Psoas muscle (tissue), 8 donors: ENCODE measurements at places on chromosomes 13 and 19. TPM values are rescaled to one million over a fixed set of nuclear protein-coding genes. Genes with fewer than 3 reads are reported as not detected.

DNA sequence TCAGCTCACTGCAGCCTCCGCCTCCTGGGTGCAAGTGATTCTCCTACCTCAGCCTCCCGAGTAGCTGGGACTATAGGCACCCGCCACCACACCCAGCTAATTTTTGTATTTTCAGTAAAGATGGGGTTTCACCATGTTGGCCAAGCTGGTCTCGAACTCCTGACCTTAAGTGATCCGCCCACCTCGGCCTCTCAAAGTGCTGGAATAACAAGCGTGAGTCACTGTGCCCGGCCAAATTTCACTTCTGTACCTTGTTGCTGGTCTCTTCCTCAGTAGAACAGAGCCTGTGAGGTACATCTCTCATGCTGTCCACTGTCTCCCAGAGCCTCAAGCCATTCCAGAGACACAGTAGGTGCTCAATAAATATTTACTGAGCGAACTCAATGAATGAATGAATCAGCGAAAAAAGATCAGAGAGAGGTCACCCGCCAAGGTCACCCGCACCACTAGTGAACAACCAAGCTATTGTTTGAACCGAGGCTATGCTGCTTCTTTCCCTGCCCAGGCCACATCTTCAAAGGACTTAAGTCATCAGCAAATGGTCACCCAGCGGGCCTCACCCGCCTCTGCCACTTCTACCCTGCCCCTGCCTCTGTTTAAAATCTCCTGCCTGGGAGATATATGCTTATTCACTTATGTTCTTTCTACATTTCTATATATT is 9.3 kb downstream of the TMEM143 start:
- DNase-seq, result no peak

- DNase-seq, result no peak
Observed at GRCh38 chr13:113918981-113919701, 54.7 kb downstream of the C13orf46 start.

Gene ELANE
- total RNA-seq, result not detected

DNA sequence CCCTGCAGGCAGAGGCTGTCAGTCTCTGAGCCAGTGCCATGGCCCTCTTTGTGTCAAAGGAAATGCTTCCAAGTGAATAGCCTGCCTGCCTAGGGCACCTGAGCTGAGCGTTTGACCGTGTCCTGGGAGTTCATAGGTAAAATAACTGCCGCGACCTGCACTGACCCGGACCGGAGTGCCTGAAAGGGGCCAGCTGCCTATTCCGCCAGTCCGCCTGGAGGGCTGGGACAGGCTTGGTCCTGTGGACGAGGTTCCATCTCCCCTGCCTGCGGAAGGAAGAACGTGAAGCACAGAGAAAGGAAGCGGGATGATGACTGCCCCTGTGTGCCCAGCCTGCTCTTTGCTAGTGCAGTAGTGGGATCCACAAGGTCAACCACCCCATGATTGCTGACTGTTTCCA is 17.5 kb upstream of the ZNF492 start:
- no peak for DNase-seq

- no peak for DNase-seq
Observed at GRCh38 chr13:112343591-112343990, 32.6 kb upstream of the SPACA7 start.

Gene PEG3
- total RNA-seq, result 0.88 TPM

Gene TLE2
- total RNA-seq, result 42.5 TPM

DNA sequence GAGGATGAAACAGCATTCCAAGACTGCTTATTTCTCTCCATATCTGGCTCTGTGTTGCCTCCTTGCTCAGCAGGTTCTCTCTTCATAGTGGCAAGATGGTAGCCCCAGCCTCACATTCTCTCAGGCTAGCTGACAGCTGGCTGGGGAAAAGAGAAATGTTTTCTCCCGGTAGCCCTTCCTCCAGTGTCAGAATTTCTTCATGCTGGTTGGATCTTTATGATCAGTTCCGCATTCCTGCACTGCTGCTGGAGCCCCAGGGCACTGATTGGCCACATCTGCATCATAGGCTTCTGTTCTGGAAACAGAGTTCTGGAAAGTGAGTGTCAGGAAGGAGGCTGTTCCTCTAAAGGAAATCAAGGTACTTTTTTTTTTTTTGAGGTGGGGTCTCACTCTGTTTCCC is 24.6 kb downstream of the POP4 start:
- DNase-seq, result no peak

Gene MYBPC2
- total RNA-seq, result 699 TPM

DNA sequence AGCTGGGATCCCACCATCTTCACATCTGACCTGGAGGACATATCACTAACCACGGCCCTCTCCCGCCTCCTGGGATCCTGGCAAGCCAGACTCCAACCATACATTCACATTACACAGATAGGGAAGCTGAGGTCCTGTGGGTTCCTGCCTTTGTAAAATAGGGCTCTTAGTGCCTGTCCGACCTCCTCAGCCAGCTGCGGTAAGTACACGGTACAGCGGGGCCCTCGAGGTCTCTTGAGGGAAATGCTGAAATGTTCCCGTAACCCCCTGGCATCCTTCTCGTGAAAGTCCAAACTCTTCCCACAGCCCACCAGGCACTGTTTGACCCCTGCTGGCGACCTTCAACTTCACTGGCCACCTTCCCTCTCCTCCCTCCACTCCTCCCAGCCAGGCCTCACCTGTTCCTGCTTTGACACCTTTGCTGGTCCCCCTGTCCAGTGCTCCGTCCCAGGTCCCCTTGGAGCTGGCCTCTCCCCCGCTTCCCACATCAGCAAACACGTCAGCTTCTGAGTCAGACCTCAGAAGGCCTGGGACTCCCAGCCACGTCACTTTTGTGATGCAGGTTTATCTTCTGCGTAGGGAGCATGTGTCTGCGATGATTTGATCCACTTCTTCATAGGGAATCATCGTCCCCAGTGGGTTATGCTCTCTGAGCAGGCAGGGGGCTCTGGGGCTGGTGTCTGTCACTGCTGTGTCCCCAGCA is 8.8 kb upstream of the GNG7 start:
- no peak for DNase-seq

GRCh38 chr19:5867201-5868136 is 2.9 kb downstream of the FUT5 start:
- DNase-seq, result no peak

DNA sequence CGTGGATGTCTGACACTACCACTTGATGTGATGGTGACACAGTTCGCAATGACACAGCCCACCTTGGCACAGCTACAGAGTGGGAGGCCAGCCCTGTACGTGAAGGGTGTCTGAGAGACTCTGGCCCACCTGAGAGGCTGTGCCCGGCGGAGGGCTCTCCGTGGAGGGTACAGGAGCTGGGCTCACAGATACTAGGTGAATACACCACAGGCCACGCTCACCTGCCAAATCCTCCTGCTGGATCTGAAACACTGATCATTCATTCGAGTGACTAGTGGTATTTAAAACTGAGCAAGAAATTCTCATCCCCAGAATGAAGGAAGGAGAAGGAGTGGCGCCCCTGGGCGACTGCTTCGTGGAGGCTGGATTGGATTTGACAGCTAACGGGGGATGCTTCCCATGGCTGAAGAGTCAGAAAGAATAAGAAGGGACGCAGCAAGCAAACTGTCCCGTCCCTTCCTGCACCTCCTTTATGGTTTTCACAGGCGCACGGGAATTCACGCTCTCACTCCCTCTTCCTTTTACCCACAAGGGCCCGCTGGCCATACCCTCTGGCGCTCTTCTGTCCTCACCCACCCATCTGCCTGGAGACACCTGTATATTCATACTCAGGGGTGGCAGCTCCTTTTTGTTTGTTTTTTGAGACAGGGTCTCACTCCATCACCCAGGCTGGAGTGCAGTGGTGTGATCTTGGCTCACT is 25.0 kb downstream of the CEBPG start:
- DNase-seq, result no peak

Gene USHBP1
- total RNA-seq, result 3.0 TPM

DNA sequence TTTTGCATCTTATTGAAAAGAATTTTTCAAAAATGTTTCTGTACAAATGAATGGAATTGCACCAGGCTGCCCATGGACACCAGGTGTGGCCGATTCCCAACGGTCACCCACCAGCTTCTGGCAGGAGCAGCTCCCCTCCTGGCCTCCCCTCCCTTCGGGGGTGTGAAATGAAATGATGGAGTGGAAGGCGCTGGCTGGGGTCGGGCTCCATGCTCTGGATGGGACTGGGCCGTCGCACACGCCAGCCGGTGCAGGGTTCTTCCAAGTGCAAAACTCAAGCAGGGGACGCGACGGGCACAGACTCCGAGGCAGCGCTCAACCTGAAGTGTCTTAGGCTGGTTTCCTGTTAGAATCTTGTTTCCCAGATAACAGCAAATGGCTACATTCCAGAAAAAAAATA is 21.9 kb downstream of the C19orf44 start:
- no peak for DNase-seq

- DNase-seq, result no peak
Observed at GRCh38 chr13:51562011-51562671, 22.1 kb upstream of the WDFY2 start.

DNA sequence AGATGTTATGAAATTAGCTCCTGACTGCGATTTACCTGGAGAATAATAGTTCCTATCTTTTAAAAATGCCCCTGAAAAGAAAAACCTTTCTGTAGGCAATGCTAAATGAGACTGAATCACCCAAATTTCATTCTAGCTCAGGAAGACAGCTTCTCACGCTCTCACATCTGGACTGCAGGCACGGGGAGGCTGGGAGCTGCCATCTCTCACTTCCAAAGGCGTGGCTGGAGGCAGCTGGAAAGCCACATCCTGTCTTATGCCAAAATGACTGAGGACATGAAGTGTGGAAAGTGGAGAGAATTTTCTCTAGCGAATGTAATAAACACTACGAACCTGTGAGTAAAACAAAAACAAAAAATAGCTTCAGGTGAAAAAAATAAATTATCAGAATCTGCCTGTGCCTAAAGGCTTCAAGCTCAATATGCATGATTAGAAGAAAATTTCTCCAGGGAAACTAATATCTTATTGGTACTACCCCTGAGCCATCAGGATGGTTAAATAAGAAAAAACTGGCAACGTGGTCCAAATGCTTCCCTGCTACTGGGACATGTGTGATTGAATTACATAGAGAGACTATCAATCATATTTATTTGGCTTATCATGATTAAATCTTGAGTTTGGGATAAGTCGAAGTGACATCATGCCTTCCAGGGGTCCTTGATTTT is 58.1 kb upstream of the UBL3 start:
- DNase-seq, result peak; percentile 49

GRCh38 chr19:58559275-58560006 is 1.0 kb upstream of the UBE2M start:
- peak; percentile 94 for DNase-seq

Gene CBY2
- total RNA-seq, result not detected

- DNase-seq, result no peak
Observed at GRCh38 chr13:22211876-22212275, 541.0 kb downstream of the FGF9 start.

- DNase-seq, result no peak
Observed at GRCh38 chr13:100510208-100510957, 78.2 kb downstream of the GGACT start.

Gene CABP5
- not detected for total RNA-seq

DNA sequence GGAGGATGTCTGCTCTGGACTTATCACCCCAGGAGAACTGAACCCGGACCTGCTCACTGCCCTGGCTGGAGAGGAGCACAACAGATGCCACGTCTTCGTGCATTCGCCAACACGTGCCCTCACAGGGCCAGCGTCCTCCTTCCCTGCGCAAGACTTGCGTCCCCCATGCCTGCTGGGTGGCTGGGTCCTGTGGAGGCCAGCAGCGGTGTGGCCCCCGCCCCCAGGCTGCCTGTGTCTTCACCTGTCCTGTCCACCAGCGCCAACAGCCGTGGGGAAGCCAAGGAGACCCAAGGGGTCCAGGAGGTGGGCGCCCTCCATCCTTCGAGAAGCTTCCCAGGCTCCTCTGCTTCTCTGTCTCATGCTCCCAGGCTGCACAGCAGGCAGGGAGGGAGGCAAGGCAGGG is 3.4 kb upstream of the TEKTIP1 start:
- no peak for DNase-seq
